ENCODE measurements at places on chromosomes 4 and X.

- no peak for DNase-seq
These were observed 101.3 kb downstream of the DCHS2 start for GRCh38 chr4:154390324-154390723.

- DNase-seq = no peak
These were observed 44.0 kb upstream of the ZCCHC12 start for GRCh38 chrX:118779581-118779980.

DNA sequence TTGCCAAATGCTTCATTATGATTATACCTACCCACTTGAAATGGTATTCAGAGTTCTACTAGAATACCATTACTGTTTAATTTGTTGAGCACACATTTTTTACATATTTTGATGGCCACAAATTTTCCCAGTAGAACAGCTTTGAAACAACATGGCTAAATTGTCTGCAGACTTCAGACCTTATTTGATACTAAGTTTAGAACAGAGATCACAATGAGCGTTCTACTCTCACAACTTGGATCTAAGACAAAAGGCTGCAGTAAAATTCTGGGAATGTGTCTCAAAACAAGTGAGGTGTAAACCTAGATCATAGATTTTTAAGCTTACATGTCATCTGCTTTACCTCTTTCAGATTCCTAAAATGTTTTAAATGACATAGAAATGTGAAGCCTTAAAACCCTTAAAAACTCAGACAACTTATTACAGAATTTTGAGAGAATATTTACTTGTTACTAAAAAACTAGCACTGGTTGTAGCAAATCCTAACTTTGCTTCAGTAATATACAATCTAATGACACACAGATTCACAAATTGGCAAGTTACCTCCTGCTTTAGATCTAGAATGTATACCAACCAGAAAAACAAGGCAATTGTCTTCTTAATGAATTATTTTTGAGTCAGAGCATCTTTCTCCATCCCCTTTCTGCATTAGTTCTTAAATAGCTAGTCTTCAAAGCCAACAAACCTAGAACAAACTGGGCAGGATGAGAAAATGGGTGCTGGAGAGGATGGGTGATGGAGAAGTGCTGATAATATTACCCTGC, 243.3 kb downstream of the SLC7A11 start:
- DNase-seq = no peak

DNA sequence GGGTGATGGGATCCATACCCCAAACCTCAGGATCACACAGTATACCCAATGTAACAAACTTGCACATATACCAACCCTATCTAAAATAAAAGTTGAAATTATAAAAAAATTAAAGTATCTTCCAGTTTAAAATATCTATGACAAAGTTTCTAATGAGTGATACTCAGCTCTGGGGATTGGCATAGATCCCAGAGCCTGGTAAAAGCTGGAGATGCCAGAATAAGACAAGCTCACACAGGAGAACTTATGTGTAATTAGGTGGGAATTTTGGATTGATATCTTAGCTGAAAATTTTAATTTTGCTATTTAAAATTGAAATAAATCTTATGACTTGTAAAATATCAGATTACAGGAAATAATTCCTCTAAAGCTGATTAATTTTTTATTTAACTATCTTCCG, 686.5 kb downstream of the GABRG1 start:
- no peak for DNase-seq

GRCh38 chr4:169823685-169824084, 65.9 kb upstream of the HPF1 start:
- DNase-seq = peak; percentile 2

DNA sequence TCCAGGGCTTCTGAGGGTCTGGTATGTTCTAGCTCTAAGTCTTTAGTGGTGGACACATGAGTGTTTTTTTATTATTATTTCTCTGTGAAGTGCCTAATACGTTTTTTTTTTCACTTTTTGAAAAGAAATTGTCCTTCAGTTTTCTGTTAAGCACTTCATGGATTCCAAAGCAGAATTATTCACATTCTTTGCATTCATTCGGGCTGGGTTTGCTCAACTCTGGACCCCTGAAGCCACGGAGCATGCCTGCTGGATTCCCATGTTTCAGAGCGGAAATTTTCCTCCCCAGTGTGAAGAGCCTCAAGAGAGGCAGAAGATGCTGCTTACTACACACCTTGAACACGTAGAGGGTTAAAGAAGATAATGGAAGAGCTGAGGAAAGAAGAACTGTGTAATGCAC, 107.5 kb downstream of the EGF start:
- DNase-seq = no peak

GRCh38 chr4:107806196-107806595, 18.5 kb upstream of the SGMS2 start:
- no peak for DNase-seq

DNA sequence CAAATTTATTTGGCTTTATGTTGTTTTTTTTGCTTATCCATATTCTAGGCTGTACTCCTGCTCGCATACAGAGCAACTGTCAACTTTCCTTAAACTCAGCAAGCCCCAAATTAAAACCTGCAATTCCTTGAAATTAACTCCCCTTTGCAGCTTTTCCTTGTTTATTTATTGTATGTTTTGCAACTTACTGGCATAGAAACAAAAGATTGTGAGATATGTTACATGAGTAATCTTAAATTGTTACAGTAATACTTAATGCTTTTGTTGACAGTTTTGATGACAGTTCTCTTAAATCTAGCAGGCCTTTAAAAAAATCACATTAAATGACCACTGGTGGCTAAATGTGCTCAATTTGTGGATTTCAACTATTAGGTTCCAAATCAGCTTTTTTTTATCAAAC, 4.5 kb downstream of the DDX3X start:
- DNase-seq = no peak

DNA sequence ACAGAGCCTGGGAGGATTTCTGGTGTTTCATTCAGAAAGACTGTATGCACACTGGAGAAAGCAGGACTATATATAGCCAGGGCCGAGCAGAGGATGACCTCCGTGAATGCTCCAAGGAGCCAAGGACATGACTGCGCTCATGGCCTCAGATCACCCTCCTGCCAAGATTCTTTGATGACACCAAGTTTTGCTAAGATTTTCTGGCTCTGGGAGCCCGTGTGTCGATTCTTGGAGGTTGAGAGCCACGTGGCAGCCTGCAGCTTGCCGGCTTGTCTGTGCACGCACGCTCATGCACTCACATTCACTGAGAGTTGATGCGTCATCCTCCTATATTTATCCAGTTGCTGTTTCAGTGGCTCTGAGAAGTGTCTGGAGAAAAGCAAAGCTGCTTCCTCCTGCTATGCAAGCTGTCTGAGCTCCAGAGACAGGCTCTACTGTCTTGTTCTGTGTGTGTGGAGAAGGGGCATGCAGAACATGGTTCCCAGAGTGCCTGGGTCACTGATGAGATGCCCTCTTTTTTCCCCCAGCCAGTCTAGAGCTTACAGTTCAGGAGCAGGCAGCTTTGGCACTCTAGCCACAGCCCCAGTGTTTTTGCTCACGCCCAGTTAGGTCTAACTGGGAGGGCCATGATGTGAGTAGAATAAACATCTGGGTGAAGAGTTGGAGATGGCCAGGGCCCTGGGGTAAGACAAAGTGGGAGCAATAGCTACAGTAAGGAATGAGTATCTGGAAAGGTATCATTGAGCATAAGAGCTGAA, 64.9 kb upstream of the SCOC start:
- no peak for DNase-seq

GRCh38 chr4:27270435-27270834, 409.8 kb downstream of the STIM2 start:
- no peak for DNase-seq

All from stimulated activated CD4-positive, alpha-beta T cell treated with anti-CD3 and anti-CD28 coated beads, Interleukin-2, amount 100 ng/mL, for 48 hours (primary cell).